OCI-M1 (cell line): ENCODE measurements at places on chromosomes 5 and 9.

DNA sequence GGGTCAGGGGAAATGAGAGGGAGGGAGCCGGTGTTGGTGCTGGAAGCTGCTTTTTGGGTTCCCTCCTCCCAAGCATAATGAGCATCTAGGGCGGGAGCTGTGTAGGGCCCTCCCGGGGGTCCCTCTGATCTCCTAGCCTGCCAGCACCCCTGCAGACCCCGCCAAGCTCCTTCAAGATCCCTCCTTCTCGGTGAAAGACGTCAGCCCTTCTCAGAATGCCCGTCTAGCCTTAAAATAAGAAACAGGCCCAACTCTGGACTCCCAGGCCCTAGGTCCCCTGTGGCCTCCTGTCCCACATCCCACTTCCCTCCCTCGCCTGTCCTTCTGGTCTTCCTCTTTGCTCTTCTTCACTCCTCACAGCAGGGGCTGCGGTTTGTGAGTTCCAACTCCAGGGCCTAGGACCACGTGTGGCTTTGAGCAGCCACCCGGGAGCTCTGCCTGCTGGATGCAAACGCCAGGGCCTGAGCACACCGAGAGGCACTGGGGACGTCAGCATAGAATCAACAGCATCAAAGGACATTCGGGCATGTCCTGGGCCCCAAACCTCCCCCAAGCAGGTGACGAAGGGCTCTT lies 8.8 kb upstream of the SCGB3A1 start:
- DNase-seq = no peak

GRCh38 chr5:163846512-163846911 lies 341.1 kb downstream of the MAT2B start:
- no peak for DNase-seq

GRCh38 chr5:54822324-54822687 lies 163.1 kb downstream of the ESM1 start:
- DNase-seq = no peak

- no peak for DNase-seq
Observed at GRCh38 chr9:113589407-113589806, 125.9 kb downstream of the RGS3 start.

DNA sequence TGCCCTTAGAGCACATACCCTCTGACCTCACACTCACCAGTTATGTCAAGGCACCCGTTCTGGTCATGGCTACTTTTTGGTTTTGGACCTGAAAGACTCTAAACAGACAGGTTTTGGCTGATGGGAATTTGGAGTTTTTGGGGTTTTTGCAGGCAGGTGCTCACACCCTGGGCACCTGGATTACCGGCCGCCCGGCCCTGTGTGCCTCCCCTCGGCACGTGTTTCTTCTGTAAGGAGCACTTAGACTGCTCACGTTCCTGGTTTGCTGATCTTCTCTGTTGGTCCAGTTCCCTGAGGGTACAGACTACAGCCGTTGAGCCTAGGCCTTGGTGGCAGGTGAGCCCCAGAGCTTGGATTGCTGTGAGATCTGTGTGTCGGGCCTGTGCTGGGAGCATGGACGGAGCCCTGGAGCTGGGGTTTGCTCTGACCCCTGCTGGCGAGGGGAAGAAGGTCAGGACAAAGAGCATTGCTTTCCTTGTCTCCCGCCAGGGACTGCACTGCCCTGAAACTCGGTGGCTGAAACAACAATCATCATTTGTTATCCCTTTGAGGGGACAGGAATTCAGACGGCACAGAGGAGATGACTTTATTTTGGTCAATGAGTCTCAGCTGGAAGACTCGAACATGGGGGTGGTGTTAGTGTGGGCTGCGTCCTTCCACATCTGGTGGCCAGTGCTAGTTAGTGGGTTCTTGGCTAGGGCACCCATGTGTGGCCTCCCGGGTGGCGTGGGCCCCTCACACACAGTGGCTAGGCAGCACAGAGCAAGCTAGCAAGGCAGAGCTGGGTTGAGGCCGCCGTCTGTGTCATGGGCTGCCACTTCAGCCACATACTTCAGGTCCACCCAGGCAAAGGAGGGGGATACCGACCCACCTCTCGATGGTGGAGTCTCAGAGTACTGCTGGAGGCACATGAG lies 76.4 kb downstream of the EHMT1 start:
- DNase-seq = no peak

- DNase-seq = peak; percentile 19
Observed at GRCh38 chr9:128096616-128097536, 28.8 kb downstream of the SLC25A25 start.

DNA sequence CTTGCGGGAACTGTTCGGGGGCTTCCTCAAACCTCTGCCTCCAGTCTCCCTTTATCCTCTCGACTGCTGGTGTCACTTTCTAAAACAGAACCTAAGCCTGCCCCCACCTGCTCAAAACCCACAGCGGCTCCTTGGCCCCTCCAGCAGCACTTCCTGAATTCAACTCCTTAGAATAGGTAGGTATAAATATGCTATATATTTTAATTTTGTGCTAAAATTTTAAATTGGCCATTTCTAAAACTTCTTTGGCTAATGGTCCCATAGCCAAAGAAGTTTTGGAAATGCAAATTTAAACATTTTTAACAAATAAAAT lies 71.8 kb upstream of the TBC1D2 start:
- DNase-seq = no peak

- peak; percentile 78 for DNase-seq
Observed at GRCh38 chr9:127637322-127637847, 25.3 kb downstream of the STXBP1 start.

DNA sequence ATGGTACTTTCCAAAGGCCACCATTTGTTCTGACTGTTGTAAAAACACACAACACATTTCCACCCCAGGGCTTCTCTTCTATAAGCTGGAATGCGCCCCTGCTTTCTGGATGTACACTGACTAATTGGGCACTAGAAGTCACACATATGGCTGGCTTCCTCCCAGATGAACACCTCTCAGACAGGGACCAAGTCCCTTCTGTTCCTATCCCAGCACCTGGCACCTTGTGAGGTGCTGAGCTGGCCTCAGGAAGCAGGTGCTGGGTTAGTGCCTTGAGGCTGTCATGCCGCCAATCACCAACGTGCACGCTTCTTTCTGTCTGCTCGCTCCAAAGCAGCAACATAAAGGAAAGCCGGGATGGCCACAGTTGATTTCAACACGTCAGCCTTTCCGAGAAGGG lies 93.2 kb downstream of the FSTL4 start:
- DNase-seq = no peak

- no peak for DNase-seq
Observed at GRCh38 chr5:176796411-176796810, 13.9 kb upstream of the UNC5A start.

- no peak for DNase-seq
Observed at GRCh38 chr5:178242416-178242815, 9.8 kb upstream of the PHYKPL start.

GRCh38 chr5:180632768-180633167 lies 16.6 kb downstream of the FLT4 start:
- DNase-seq = no peak

- no peak for DNase-seq
Observed at GRCh38 chr9:116365056-116365471, 211.5 kb downstream of the PAPPA start.

GRCh38 chr9:84697509-84698114 lies 28.1 kb downstream of the NTRK2 start:
- peak; percentile 39 for DNase-seq

DNA sequence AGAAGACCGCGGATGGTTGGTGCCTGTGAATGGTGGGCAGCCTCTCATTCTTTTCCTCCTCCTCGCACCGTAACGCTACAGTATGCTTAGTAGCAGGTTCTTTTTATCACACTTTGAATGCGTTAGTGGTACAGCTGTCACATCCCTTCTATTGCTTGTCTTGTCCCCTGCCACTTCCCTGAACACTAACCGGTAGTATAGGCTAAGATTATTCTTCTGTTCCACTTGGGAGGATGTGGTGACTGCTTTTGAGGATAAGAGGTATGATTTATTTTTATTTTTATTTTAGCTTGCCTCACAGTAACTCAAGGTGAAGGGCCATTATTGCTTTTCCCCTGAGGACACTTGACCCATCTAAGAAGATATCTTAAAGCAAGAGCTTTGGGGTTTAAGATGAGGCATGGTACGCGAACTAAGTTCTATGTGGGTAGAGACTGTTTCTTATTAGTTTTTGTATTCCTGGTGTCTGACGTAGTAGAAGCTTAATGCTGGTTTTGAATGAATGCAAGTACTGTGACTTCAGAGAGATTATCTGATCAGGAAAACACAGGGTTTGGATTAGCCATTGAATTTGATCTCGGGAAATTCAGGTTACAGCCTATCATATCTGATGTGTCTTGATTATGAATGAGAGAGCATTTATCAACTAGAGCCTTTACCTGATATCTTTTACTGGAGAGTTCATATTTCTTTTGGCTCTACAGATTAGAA lies 951 bp downstream of the UNC13B start:
- DNase-seq = peak; percentile 25

- no peak for DNase-seq
Observed at GRCh38 chr5:154015071-154015693, 23.5 kb downstream of the FAM114A2 start.

DNA sequence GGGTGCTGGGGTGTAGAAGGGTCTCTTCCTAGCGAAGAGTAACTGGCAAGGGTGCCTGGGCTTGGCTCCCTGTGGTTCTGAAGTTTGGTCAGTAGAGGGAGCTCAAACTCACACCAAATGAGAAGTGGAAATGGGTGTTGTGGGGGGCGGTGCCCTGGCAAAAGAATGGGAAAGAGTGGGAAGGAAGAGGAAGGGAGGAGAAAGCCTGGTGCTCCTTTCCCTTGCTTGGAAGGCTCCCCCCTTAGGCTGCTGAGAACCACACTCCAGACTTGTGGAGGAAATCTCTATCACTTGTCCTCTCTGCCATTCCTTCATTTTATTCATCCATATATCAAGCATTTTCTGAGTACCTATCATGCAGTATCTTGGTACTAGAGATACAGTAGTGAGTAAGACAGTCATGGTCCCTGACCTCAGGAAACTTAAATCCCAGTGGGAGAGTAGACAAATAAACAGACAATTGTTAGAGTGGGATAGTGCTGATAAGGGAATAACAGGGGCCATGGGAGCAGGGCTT lies 13.0 kb downstream of the SLC4A9 start:
- DNase-seq = peak; percentile 75

DNA sequence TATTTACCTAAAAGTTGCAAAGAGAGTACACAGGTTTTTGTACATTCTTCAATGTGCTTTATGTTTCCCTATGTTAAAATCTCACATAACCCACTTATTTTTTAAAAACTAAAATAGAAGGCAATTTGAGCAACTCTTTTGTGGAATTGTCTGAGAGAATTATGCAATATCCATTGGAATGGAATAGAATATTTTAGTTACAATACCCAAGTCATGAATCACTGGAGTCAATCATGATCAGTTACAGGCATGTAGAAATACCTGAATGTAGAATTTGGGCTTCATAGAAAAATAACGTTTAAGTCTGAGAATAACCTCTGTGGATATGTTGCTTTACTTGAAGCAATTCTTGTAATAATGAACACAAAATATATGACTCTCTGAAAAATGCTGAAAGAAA lies 143.3 kb downstream of the FGF10 start:
- no peak for DNase-seq

- no peak for DNase-seq
Observed at GRCh38 chr5:173679909-173680630, 63.6 kb upstream of the BOD1 start.

DNA sequence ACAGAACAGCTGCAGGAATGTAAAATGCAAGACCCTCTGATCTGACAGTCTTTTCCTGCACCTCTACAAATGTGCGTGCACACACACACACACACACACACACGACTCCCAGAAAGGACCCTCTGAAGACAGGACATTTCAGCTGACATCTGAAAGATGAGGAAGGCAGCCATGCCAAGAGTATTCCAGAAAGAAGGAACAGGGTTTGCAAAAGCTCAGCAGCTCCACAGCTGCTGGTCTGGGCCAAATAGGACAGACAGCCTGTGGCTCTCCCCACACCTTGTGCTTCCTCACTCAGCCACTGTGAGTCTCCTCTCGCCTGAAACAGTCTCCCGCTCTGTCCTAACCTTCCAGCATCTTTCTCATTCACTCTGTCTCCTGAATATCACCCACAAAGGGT lies 189.0 kb downstream of the PALM2AKAP2 start:
- peak; percentile 15 for DNase-seq

GRCh38 chr9:1939926-1940368 lies 75.2 kb upstream of the SMARCA2 start:
- DNase-seq = peak; percentile 16

DNA sequence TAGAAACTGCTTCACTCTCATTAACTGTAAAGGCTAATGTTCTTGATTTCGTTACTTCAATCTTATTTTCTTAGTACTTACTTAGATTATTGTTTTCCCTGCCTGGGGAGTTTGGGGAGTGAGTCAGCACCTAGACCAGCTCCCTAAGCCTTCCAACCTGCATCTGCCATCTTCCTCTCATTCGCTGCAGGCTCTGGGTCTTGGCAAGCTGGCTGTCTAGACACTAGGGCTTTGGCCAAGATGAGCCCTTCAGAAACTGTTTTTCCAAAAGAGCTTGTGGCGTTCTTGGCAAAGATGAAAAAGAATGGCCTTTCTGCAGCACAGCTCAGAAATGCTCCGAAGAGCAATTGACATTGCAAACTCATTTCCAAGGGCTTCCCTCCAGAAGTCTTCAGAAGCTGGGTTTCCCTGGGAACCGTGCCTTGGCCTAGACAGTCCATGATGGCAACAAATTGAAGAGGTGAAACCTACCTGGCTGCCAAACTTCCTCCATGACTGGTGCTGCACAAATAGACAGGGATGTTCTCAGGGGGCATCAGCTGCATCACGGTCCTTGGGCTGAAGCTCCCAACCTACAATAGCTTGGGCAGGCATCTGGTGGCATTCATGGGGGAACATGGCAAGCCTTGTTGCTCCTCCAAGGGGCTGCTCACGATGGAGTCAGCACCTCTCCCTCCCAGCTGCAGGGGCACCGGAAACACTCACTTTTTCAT lies 76.6 kb downstream of the NSUN2 start:
- DNase-seq = no peak

DNA sequence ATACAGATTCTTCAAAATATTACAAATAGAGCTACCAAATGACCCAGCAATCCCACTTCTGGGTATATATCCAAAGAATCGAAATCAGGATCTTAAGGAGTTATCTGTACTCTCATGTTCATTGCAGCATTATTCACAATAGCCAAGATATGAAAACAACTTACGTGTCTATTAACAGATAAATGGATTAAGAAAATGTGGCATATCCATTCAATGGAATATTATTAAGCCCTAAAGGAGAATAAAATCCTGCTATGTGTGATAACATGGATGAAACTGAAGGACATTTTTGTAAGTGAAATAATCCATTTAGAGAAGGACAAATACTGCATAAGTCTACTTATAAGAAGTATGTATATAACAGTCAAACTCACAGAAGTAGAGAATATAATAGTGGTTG lies 450.6 kb downstream of the TMEM232 start:
- no peak for DNase-seq

DNA sequence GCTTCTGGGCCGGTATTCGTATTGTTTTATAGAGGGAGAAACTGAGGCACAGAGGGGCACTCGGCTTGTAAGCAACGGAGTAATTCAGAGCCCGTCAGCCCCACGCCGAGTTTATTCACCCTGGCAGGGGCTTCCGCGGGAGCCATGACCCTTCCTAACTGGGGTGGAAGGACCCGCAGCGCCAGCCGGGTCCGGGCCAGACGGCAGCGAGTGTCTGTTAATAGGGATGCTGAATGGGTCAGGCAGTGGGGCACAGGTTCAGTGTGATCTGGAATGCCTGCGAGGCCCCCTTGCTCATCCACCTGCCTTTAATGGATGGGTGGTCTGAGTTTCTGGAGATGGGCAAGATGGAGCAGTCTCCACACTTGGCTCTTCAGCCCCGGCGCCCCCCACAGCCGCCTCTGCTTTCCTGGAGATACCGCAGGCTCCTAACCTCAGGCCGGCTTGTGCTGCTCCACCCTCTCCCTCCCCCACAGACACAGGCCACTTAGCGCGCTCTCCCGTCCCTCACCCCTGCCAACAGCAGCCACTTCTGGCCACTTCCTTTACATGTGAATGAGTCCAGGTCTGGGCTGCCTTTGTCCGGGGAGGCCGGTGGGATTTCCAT lies 147.1 kb downstream of the ERCC6L2 start:
- peak; percentile 93 for DNase-seq
